ENCODE measurements at places on chromosomes 12 and 14.

GRCh38 chr12:64752833-64753238 is 6.4 kb downstream of the GNS start:
- no peak for DNase-seq

- DNase-seq: no peak
These were observed 9.5 kb upstream of the RAB35 start for GRCh38 chr12:120125792-120126634.

- no peak for DNase-seq
These were observed 14.0 kb downstream of the TMEM30B start for GRCh38 chr14:61266891-61267740.

DNA sequence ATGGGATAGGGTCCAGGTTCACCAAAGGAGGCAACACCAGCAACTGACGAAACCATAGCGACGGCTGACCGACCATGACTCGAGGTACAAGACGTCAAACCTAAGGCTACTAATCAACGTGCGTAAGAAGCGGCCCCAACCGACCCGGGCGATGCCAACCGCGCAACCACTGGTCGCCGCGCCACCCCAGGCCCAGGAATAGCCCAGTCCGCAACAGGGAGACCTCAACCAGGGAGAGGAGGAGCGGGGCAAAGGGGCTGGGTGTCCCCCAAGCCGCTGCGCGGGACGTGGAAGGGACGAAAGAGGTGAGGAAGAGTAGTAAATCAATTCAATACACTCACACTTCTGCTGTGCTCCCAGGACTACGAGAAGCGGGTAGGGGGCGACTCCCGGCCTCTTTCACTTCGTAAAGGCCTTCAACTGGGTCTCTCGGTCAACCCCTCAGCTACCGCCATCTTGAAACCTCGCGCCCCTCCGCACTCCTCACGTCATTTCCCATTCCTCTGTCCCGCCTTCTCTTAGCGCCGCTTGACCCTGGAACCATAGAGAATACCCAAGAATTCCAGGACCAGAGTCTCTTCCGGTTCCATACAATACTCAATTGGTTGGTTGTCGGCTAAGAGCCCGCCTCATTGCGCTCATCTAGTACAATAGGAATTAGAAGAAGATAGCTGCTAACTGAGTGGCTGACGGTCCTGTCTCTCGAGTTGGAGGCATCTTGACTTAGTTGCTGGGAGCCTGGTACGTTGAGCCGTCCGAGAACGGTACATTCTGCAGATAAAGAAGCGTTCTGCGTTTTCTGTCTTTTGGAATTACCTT is at the start of the genes C12orf60 and WBP11:
Gene C12orf60, plus strand, starts transcription at position 660 of the 819 bp plus-strand sequence. CDS start 19,266 bp downstream, outside the sequence.
Gene WBP11, minus strand, starts transcription at position 468 of the 819 bp plus-strand sequence. CDS start 2,095 bp downstream, outside the sequence.
- peak; percentile 93 for DNase-seq

DNA sequence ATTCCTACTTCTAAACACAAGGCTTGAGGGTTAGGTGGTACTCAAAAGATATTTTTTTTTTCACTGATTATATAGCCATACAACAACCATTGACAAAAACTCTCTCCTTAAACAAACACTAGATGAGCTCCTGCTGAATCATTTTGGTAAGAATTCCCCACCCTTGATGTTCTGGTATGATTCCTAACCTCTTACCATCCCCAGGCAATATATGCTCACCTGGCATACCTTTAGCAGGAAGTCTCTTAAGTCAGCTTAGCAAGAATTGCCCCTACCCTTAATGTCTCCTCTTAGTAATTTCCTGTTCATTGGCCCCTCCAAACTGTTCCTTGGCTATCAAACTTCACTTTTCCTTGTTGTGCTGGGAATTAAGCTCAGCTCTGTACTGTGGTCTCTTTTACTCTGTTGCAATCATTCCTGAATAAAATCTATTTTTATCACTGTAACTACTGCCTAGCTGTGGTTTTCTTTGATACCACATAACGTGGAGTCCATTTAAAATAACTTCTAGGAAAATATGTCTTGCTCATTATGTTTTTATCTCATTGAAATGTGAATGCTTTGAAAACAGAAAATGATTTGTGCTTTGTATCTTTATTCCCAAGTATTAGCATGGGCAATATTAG is 712.6 kb downstream of the SLC16A7 start:
- DNase-seq: no peak

DNA sequence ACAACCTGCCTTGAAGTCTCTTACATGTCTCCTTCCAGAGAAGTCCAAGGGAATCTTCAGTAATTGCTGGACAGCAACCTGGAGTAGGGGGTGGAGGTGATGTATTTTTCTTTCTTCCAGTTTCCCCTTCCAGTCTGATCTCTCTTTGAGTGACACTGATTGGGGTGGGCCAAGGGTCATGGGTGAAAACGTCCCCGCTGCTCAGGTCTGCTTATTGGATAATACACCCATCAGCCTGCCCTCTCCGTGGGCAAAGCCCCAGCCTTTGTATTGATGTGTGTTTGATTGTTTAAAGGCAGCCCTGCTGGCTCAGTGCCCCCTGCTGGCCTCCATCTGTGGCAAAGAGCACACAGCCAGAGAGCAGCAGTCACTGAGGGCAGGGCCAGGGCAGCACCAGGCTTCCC is 35.7 kb upstream of the ATP2A2 start:
- peak; percentile 75 for DNase-seq

GRCh38 chr14:59677771-59678231 is 101.2 kb upstream of the CCDC175 start:
- DNase-seq: no peak

- DNase-seq: no peak
These were observed 51.2 kb downstream of the IRAK3 start for GRCh38 chr12:66240096-66240820.

- DNase-seq: no peak
These were observed 140.2 kb downstream of the BCL11B start for GRCh38 chr14:99131632-99132271.

DNA sequence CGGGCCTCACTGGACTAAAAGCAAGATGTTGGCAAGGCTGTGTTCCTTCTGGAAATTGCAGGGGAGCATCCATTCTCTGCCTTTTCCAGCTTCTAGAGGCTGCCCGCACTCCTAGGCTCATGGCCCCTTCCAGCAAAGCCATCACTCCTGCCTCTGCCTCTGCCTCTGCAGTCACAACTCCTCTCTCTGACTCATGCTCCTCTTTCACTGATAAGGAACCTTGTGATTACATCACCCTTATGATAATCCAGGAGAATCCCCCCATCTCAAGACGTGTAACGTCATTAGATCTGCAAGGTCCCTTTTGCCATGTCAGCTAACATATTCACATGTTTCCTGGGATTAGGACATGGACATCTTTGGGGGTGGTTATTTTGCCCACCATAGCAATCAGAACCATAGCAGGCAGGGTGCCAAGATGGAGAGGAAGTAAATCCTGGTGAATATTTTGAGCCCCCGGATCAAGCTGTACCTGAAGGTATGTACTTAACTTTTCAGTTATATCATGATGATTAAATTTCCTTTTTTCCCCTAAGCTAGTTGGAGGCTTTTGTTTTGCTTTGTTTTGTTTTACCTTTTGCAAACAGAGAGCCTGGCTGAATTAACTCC is 123.6 kb downstream of the SCARB1 start:
- no peak for DNase-seq

DNA sequence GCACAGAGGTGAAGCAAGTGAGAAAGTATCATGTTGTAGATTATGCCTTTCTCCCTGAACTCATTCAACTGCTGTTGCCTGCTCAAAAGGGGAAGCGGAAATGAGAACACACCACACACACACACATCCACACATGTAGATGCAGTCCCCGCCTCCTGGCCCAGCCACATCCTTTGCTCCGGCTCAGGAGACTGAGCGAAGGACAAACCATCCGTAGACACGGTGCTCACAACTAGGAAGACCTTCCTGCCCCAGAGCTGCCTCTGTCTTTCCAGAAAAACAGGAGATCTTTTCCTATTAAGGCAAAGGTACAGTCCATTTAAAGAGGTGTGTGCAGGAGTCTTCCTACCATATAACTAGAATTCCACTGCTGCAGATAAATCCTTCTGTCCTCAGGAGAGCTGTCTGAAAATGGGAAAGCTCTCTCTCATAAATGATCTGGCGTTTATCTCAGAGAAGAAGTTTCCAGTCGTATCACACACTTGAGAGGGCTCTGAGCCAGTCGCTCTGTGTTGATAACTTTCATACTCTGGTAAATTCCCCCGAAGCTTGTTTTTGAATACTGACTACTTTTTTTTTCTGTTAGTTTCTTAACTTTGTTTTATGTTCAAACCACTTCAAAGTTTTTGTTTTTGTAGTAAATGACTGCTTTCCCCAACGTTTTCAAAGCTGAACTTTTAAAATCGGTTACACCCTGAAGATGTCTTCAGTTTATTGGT is at the start of gene TESPA1:
Gene TESPA1, minus strand, starts transcription at position 105 of the 719 bp plus-strand sequence. CDS start 10,200 bp downstream, outside the sequence.
- DNase-seq: peak; percentile 93

GRCh38 chr12:24557738-24558137 is 391.2 kb downstream of the BCAT1 start:
- no peak for DNase-seq

- DNase-seq: no peak
These were observed 24.1 kb upstream of the TRIM9 start for GRCh38 chr14:51118993-51119392.

DNA sequence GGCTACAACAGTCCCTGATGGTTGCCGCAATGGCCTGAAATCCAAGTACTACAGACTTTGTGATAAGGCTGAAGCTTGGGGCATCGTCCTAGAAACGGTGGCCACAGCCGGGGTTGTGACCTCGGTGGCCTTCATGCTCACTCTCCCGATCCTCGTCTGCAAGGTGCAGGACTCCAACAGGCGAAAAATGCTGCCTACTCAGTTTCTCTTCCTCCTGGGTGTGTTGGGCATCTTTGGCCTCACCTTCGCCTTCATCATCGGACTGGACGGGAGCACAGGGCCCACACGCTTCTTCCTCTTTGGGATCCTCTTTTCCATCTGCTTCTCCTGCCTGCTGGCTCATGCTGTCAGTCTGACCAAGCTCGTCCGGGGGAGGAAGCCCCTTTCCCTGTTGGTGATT is 16.9 kb downstream of the GPRC5A start:
- DNase-seq: no peak

DNA sequence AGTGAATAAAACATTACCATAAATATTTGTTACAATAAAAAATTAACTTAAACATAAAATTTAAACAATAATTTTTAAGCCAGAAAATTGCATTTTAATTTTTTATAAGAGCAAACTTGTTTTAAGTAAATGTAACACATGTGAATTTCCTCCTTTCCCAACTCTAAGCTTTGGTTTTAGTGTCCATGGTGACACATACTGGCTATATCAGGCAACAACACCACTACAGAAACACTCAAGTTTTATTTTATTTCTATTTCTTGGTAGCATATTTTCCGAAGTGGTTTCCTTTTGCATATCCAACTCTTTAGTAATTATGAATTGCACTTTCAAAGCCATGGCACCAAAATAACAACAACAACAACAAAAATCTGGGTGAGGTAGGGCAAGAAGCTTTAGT is 2.2 kb downstream of the NELL2 start:
- no peak for DNase-seq

Measured in activated naive CD4-positive, alpha-beta T cell treated with anti-CD3 and anti-CD28 coated beads, Interleukin-2, amount 10 ng/mL, durations not matched to agents 7 days and 5 days (primary cell).